ENCODE measurements at places on chromosomes 6 and 20.

GRCh38 chr6:6678811-6679210 lies 90.3 kb downstream of the LY86 start:
- DNase-seq = no peak

- DNase-seq = no peak
Observed at GRCh38 chr6:149419696-149420404, 19.8 kb downstream of the SUMO4 start.

DNA sequence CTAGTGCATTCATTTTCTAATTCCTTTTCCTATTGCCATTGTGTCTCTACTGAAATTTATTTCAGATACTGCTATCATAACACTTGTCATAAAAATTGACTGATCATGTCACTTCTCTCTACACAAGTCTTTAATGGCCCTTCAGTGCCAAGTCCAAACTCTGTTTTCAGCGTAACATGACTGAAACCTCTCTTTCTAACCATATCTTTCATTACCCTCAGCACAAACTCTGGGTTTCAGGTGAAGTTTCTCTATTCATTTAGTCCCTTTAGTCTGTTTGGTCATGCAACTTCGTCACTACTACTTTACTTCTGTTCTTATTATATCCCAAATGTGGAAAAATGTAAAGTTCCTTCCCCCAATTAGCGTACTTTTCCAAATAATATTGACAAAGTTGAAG lies 234.9 kb downstream of the OGFRL1 start:
- DNase-seq = no peak

GRCh38 chr6:36170704-36171103 lies 25.8 kb upstream of the BRPF3 start:
- DNase-seq = no peak

DNA sequence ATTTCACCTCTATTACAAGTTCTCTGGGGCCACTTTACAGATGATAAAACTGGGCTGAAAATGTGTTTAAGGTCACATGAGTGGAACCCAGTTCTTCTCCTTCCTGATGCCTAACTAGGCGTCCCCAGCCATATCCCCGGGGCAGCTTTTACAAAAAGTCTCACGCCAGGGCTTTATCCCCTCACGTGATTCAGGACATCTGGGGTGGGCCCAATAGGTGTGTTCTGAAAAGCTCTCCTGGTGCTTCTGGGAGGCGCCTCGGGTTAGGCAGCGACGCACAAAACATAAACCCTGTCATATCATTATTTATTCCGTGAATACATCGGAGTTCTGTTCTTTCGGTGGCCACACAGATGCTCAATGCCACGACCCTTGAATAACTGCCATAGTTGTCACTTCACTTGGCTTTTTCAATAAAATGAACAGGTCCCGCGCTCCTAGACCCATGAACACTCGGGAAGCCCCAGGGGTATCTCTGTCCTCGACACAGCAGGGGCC lies 32.1 kb downstream of the SF3B5 start:
- no peak for DNase-seq

GRCh38 chr20:46677608-46678007 lies 11.6 kb downstream of the TP53RK start:
- no peak for DNase-seq

DNA sequence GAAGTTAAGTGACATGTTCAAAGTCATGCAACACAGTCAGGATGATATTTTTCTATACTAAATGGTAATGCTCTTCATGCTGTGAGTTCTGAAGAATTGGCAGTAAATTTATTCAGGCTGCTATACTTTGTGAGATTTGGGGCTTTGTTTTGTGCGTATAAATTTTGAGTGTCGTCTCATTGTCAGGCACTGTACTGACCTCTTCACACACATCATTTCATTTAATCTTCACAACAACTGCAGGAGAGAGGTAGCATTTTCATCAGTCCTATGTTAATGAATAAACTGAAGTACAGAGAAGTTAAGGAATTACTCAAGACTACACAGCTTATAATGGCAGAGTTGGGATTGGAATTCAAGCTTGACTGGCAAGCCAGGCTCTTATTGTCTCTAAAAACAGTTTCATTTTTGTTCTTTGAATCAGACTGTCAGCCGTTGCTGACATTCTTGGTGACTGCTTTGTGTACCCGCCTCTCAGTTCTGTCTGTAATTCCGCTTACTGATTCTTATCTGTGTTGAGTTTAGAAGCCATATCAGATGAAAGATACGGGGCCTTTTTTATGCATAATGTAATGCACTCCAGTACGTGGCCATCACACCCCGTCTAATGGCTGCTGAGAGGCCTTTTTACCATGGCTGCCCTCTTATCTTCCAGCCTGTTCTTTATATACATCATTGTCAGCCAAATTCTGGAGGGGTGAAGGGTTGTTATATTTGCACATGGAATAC lies 274.9 kb downstream of the UTRN start:
- DNase-seq = no peak

GRCh38 chr6:5214570-5215052 lies 46.1 kb downstream of the LYRM4 start:
- no peak for DNase-seq

DNA sequence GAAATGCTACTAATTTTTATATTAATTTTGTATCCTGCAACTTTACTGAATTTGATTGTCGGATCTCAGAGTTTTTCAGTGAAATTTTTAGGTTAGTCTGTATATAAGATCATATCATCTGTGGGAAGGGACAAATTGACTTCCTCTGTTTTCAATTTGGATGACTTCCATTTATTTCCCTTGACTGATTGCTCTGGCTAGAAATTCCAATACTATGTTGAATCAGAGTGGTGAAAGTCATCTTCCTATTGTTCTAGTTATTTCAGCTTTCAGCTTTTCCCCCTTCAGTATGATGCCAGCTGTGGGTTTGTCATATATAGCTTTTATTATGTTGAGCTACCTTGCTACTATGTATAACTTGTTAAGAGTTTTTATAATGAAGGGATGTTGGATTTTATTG lies 771.2 kb downstream of the KIF16B start:
- no peak for DNase-seq

GRCh38 chr20:53837126-53837826 lies 233.1 kb downstream of the BCAS1 start:
- no peak for DNase-seq

- DNase-seq = no peak
Observed at GRCh38 chr6:28585335-28585734, 59.7 kb downstream of the GPX5 start.

GRCh38 chr20:1229541-1229940 lies 3.7 kb downstream of the RAD21L1 start:
- DNase-seq = no peak

DNA sequence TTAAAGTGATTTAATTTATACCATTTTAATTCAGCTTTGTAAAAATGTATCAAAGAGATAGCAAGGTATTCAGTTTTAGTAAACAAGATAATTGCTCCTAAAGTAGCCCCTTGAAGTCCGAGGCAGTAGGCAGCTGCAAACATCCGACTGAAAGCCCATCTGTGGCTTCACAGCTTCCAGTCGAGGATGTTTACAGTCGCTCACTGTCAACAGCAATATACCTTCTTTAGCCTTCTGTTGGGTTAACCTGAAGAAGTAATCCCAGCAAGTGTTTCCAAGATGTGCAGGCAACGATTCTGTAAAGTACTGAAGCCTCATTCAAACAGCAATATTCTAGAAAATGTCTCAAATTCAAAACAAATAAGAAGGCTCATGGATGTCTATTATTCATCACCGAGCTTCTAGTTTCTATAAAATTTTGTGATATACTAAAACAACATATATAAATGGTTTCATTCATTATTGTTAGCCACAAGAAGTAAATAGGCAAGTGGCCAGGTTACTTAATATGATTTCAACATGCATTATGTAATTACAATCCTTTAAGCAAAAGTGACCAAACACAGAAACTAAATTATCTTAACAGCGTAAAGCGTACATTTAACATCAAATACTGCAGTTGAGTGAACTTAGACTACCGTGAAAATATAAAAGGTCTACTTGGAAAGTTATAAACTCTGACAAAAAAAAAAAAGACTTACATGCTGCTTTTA lies 115.0 kb downstream of the OGFRL1 start:
- DNase-seq = no peak

DNA sequence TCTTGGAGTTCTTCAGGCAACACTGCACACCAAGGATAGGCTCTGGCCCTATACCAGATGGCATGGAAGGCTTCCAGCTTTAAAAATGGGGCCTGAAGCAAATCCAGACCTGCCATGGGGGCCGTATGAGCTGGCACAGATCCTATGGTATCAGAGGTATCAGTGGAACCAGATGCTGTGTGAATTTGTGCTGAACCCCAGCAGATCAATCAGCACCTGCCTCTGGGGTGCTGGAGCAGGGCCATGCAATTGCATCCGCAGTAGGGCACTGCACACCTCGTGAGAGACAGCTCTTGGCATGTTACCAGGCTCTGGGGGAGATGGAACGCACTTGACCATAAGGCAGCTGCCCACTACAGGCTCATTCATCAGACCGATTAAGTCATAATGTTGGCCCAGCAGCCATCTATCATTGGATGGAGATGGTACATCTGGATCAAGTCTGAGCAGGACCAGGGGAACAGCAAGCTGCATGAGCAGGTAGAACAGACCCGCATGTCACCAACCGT lies 221.5 kb downstream of the MYLK4 start:
- no peak for DNase-seq

GRCh38 chr6:126039284-126039683 lies 52.9 kb downstream of the TRMT11 start:
- no peak for DNase-seq

GRCh38 chr20:38590676-38591473 lies 9.9 kb downstream of the ADIG start:
- DNase-seq = no peak

GRCh38 chr6:36920049-36920448 lies 34.3 kb downstream of the C6orf89 start:
- no peak for DNase-seq

GRCh38 chr20:16407251-16408067 lies 165.8 kb downstream of the KIF16B start:
- DNase-seq = no peak

- no peak for DNase-seq
Observed at GRCh38 chr6:104705095-104705707, 154.5 kb downstream of the HACE1 start.

GRCh38 chr6:140825731-140826130 lies 1307.0 kb upstream of the GJE1 start:
- DNase-seq = no peak

DNA sequence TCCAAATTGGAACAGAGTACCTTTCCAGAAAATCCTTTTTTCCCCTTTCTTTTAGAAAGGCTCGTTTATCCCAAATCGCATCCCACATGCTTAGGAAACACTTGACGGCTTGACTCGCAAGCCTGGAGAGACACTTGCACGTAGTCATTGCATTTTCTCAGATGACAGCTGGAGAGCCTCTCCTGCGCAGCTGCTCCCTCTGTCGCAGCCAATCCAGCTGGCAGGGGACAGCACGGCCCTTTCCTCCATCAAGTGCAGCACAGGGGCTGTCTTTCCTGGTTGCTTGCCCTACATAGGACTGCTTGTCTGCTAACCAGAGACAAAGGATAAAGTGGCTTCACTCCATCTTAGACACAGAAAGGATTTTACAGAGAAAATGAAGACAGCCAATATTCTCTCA lies 77.6 kb upstream of the RGS17 start:
- no peak for DNase-seq

- no peak for DNase-seq
Observed at GRCh38 chr6:129320892-129321291, 389.1 kb downstream of the ARHGAP18 start.
